GM12878 (cell line): ENCODE measurements at places on chromosomes 16 and 17. TPM values are rescaled to one million over a fixed set of nuclear protein-coding genes. Genes with fewer than 3 reads are reported as not detected.

Gene MT2A
- 44.8 and 54.8 TPM in 2 replicates for total RNA-seq

Gene CD300LG
- not detected in 2 replicates for total RNA-seq

Gene SPECC1
- total RNA-seq: 39.5 and 41.9 TPM in 2 replicates

DNA sequence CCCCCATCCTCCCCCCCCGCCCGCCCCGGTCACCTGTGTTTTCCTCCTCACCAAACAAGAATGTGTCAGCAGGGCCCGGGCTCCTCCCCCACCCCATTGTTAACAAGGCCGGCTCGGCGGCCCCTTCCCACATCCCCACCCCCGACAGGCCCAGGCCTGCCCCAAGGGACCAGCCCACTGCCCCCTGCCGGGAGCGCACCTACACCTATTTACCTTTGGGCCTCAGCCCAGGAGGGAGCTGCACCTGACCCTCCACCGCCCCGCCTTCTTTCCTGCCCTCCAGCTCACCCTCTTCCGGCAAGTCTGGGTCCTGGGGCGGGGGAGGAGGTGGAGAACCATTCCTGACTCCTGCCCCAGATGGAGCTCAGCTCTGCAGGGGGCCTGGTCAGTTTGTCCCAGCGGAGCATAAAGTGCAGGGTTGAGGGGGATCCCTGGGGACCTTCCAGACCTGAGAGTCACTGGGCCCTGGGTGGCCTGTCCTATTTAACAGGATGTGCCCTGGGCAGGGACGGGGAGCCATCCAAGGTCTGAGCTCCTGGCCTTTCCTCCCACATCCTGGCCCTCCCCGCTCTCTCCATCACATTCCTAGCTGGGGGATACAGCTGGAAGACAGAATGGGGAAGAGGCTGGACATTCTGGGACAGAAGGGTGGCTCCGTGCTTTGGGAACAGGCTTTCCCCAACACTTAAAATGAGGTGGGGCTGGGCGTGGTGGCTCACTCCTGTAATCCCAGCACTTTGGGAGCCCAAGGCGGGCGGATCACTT lies 8.3 kb downstream of the FOXJ1 start:
- no peak for DNase-seq

GRCh38 chr17:65371702-65372101 lies 189.7 kb downstream of the AXIN2 start:
- DNase-seq: no peak

Gene KRT17
- 2.4 and 2.7 TPM in 2 replicates for total RNA-seq

GRCh38 chr16:84595052-84595481 lies 22.8 kb downstream of the COTL1 start:
- no peak for DNase-seq

Gene ADORA2B
- 0.21 and 0.31 TPM in 2 replicates for total RNA-seq

DNA sequence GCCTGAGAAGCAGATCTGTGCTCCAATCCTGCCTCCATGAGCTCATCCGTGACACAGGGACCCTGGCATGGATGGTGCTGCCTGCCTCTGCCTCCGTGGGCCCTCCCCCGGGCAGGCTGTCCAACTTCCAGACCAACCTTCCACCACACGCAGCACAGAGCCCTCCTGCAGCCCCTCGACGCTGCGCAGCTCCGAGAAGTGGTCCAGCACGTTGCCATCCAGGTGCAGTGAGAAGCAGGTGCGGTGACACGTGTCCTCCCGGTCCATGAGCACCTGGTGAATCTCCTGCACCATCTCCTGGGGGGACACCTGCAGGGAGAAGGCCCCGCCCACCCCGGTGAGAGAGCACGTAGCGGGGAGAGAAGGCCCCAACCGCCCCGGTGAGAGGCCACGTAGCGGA lies 8.4 kb downstream of the CLUH start:
- no peak for DNase-seq

- no peak for DNase-seq
These were observed at the start of gene ZNF771 for GRCh38 chr16:30407102-30407803. Gene ZNF771, plus strand, starts transcription at chr16:30407606. Its CDS starts 448 bp downstream, at chr16:30408054.

Gene ARL17B
- total RNA-seq: 15.3 and 17.2 TPM in 2 replicates

DNA sequence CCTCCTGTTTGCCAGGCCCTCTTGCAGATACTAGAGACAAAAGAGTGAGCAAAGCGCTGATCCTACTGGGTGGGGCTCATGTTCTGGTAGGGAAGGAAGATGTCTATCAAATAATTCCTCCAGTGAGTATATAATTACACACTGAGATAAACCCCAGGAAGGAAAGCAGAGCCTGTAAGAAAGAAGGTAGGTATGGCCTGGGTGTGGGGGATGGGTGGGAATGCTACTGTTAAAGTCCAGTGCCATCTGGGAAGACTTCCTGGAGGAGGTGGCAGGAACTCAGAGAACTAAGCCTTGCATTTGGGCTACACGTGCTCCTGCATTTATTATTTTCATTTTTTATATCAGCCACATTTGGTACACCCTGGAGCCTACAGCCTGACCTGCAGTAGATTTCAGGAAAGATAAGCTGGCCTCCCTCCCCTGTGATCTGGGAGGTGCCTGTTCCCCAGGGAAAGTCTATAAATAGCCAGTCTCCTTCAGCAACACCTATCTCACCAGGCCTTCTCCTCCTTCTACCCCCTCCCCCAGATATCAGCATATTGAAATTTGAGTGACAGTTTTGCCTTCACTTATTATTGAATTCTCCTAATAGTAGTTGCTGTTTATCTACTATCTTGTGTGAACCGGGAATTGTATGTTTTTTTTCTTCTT lies 11.5 kb downstream of the ATP2C2 start:
- no peak for DNase-seq
